ENCODE measurements at places on chromosomes 2 and 18. TPM values are rescaled to one million over a fixed set of nuclear protein-coding genes. Genes with fewer than 3 reads are reported as not detected.
A peak's percentile ranks its signal among the peaks of the same experiment; 100 is the strongest.

DNA sequence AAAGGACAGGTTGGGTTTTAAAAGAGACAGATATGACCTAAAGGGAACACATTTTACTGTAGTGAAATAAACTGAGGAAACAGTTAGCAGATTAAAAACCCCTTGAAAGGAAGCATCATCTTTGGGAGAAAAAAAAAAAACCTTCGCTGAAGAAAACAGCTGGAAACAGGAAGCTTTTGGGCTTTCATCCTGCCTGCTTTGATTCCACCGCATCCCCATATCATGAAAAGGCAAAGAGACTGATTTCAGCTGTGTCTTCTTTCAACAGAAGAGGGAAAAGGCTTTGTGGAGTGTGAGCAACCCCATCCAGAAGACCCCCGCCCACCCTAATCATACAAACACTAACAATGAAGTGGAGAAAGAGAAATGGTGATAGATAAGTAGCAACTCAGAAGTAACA lies 86.4 kb downstream of the TCF4 start:
- no peak for DNase-seq

DNA sequence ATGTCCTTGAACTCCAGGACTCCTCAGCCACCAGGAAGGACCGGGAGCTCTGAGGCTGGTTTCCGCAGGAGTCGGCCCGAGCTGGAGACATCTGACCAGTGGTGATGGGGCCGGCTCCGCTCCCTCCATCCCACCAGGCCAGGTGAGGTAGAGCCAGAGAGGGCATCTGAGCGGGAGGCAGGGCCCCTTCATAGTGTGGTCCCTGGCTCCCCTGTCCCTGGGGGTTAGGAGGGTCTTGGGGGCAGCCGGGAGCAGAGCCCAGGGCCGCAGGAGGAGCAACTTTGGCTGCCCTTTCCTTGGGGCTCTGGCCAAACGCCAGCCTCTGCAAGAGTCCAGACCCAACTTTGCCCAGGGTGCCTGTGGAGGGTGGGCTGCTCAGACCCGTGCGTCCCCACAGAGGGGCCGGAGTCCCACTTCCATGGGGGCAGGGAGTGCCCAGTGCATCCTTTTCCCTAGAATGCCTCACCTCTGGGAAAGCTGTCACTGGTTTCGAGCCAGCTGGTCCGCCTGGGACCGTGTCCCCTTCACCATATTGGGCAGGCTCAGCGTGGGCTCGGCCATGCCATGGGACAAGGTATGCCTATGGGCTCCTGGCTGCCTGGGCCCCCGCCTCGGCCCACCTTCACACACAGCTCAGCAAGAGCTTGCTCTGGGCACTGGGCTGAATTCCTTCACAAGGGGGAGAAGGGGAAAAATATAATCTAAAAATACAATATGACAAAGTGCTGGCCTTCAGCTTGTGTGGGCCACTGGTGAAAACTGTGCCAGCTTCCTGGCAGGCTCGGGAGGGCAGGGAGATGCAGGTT lies 148.6 kb downstream of the TWIST2 start:
- no peak for DNase-seq

DNA sequence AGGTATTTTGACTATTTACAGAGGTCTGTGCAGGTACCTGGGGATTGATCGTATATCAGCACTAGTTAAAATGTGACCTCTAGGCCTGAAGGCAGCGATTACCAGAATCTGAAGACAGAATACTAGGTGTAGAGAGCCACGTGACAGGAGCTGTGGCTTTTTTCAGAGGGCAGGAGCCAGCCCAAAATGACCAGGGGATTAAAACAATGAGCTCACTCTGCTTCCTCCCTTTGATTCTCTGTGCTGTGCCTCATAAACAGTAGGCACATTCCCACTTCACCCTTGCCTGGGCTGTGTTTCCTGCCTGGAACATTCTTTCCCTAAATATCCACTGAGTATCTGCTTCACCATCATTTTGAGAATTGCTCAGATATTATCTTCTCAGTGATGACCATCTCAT lies 15.2 kb downstream of the ITGAV start:
- no peak for DNase-seq

Gene KCNG2
- polyA plus RNA-seq, result not detected

DNA sequence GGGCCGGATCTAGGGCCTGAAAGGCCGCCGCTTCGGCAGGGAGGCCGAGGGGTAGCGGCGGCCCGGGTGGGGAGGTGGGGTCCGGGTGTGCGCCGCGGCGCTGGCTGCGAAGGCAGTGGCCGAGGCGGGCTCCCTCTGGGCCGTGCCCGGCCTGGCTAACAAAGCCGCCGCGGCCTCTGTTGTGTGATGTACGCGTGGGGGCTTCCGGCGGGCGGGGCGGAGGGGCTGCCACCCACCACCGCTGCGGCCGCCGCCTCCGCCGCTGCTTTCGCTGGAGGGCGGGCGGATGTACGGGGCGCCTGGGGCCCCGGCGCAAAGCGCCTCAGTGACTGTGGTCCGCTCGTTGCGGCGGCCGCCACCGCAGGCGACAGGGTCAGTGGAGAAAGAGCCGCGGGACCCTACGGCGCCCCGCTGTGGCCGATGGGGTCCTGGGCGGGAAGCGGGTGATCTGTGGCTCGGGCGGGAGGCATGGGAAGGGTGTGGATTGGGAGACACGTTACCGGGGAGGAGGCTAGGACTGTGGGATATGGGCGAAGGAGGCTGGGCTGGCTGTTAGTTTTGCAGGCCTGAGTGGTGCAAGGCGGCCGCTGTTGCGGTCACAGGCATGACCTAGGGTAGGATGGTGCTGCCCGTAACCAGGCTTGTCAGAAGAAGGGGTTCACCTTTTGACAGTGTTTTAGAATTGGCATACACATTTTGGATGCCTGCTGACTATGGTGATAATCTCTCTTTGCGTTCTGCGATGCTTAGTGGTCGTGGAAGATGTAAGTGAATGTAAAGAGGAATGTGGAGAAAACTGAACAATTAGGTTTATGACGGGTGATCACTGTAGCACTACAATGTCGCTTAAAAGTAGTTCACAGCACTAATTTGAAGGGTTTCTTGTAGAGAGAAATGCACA lies 662 bp downstream of the BZW1 start:
- peak; percentile 19 for DNase-seq

DNA sequence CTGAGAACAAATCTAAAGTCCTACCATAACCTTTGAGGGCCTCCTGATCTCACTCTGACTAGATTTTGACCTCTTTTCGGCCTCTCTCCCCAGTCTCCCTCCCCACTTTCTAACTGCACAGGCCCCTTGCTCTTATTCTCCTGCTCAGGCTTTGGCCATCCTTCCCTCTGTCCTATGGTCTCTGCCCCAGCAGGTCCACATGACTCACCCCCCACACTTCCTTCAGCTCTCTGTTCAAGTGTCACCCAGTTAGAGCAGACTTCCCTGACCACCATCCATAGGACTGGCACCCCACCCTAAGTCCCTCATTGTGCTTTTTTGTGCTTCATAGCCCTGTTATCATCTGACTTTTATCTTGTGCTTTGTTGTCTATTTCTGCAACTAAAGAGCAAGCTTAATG lies 41.2 kb upstream of the NT5C1B start:
- DNase-seq, result peak; percentile 75

DNA sequence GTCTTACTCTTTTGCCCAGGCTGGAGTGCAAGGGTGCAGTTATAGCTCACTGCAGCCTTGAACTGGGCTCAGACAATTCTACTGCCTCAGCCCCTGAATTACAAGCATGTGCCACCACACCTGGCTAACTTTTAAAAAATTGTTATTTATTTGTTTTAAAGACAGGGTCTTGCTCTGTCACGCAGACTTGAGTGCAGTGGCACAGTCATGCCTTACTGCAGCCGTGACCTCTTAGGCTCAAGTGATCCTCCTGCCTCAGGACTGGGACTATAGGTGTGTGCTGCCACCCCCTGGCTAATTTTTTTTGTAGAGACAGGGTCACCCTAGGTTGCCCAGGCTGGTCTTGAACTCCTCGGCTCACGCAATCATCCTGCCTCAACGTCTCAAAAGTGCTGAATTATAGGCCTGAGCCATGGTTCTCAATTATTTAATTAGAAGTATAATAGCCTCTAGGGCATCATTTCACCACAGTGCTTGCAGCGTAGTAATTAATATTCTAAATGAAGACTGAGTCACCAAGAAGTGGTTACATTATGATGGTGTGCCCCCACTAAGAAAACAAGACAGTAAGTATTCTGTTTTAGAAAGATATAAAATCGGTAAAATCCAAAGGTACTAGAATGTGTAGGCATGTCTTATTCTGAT lies 69.6 kb downstream of the EML4 start:
- DNase-seq, result peak; percentile 33

Gene ASXL3
- polyA plus RNA-seq, result not detected

GRCh38 chr2:47771211-47771610 lies 11.7 kb upstream of the MSH6 start:
- DNase-seq, result peak; percentile 98

DNA sequence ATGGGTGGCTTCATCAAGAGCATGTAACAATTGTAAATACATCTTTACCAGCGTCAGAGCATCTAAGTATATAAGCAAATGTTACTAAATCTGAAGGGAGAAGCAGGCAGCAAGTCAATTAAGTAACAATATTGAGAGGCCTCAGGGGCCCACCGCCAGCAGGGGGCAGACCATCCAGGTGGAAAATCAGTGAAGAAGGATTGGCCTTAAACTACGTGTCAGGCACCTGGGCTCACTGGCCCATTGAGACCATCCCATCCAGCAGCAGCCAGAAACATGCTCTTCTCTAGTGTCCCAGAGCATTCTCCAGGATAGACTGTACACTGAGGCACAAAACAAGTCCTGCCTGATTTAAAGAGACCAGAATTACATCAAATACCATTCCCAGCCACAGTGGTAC lies 96.2 kb upstream of the SNTG2 start:
- DNase-seq, result no peak

DNA sequence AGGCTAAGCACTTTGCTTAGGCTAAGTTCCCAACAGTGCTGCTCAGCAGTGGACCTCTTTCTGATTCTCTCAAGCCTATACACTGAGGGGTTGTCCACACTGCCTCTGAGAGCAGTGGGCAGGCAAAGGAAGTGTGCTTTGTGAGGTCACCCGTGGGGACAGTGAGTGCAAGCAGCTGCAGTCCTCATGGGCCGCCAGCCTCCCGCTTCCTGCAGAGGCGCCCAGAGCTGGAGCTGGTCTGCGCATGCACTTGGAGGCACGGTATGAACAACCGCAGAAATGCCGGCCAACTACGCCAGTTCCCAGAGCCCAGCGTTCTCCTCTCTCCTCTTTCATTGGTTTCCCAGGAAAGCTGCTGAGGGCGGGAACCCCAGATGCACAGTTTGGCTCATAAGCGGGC lies 149.5 kb upstream of the DLX2 start:
- no peak for DNase-seq

- no peak for DNase-seq
Observed at GRCh38 chr2:220499225-220499624, 871.8 kb downstream of the SLC4A3 start.

Measured in foreskin keratinocyte (primary cell).